ENCODE measurements at places on chromosomes 5 and 9.

DNA sequence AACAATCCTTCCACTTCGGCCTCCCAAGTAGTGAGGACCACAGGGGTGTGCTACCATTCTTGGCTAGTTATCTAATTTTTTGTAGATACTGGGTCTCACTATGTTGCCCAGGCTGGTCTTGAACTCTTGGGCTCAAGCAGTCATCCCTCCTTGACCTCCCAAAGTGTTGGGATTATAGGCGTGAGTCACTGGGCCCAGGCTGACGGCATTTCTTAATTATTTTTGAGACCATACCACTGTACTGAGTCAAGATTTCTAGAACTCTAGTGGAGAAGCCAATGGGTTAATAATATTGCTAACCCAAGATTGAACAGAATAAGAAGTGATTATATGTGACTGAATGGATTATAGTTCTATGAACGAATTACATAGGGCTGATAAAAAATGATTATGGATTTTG, 66.7 kb downstream of the TARS1 start:
- no peak for DNase-seq

DNA sequence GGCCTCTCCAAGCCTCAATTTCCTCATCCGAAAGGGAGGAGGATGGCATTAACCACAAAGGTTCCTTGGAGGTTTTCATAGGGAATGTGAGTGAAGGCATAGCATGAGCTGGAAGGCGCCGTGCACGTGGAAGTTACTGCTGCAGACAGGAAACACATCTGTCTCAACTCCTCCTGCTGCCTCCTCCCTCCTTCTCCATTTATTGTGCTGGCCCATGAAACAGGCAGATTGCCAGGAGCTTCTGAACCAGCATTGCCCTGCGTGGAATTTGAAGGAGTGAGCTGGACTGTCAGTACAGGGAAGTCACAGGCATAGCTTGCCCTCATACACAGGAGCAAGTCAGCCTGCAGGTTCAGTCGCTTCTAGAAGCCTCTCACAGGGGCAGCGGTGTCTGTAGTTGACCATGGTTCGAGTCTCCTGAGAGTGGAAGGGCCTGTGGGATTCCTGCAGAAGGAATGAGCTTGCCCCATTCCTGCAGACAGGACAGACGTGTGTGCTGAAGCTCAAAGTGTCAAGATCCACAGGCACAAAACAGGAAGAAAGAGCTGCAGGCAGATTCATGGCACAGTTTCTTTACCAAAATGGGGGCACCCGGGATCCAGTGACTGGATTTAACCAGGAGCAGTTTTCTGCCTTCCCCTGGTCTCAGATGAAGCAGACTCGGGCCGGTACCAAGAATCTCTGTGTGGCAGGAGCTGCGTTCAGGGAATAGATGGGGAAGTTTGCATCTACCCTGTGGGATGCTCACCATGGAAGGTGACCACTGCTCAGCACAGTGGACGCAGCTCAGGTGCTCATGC, 48.7 kb upstream of the CTSL start:
- no peak for DNase-seq

DNA sequence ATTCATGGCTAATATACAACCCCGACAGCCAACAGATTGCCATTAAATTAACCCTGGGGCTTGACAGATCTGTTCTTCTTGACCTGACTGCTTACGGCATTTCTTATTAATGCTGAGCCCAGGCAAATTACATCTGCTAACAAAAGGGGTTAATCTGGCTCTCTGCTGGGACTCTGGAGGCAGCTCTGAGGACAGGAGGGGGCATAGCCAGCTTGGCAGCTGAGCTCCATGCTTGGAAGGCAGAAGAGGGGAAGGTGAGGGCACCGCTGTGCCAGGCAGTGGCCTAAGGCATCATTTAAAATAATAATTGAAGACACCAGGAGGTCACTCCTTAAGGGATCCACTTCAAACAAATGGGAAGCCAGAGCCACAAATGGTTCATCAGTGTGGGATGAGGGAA, 126.0 kb upstream of the GPR151 start:
- DNase-seq = no peak

- DNase-seq = no peak
Observed at GRCh38 chr5:143583409-143583808, 179.9 kb upstream of the NR3C1 start.

DNA sequence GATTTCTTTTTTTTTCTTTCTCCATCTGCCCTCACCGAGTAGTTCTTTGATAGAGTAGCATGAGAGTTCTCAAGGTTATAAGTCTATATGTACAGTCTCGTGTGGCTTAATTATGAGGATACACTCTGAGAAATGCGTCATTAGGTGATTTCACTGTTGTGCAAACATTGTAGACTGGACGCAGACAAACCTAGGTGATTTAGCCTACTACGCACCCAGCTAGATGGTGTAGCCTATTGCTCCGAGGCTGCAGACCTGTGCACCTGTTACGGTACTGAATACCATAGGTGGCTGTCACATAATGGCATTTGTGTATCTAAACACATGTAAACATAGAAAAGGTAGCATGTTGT, 26.9 kb upstream of the CORO2A start:
- DNase-seq = no peak

Data from stimulated activated CD4-positive, alpha-beta T cell treated with anti-CD3 and anti-CD28 coated beads, Interleukin-1b, Interleukin-23, amount 100 ng/mL, for 24 hours (primary cell).